Fibroblast of upper back skin (primary cell): ENCODE measurements at places on chromosomes 3 and 15.

- DNase-seq, result no peak
Measured at GRCh38 chr15:63240109-63240508, 37.3 kb upstream of the APH1B start.

- no peak for DNase-seq
Measured at GRCh38 chr3:168220556-168220955, 124.8 kb upstream of the GOLIM4 start.

GRCh38 chr15:77553257-77553656 lies 79.5 kb downstream of the LINGO1 start:
- no peak for DNase-seq

DNA sequence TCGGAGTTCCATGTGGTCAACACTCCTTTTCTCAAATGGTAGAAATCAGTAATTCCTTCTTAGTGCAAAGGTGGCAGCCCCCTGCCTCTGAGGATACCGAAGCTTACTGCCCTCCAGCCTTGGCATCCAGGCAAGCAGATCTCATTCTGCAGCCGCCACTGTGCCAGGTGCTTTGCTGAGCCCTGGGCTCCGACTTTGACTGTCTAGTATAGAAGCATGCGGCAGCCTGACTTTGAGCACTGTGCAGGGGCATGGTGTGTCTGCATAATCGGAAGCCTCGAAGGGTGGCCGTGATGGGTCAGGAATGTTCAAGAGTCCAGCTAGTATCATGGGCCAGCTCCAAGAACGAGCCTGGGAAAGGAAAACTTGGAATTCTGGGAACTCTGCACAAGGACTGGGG lies 39.7 kb downstream of the ABTB1 start:
- DNase-seq, result no peak

GRCh38 chr3:13927295-13927694 lies 47.4 kb upstream of the WNT7A start:
- DNase-seq, result no peak

GRCh38 chr3:64977308-64978100 lies 289.7 kb upstream of the ADAMTS9 start:
- DNase-seq, result peak; percentile 87

DNA sequence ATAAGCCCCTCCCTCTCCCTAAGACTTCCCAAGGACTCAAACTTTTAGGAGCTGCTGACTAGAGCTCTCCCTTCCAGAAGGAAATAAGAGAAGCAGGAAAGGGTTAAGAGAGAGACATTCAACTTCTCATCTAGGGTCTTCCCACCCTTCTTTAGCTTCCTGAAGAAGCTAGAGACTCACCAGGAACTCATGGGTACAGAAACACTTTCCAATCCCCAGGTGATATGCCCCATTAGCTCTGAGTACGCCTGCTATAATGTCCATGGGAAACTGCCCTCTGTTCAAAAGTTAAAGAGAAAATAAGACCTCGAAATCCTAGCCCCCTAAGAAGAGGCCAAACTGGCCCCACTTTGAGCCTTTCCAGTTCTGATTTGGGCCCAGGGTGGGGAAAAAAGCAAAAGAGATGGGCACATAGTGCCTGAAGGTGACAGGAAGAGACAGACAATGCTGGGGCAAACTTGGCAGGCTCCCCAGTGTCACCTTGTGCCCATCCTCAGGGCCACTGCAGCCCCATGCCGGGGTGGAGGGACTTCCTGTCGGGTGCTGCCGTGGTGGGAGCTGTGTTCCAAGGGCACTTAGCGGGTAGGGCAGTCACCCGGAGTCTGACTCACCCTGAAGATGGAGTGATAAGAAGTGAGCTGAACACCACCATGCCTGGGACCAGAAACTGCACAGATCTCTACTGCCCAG lies 29.5 kb downstream of the CCDC12 start:
- DNase-seq, result no peak

- no peak for DNase-seq
Measured at GRCh38 chr3:53579636-53580035, 85.2 kb downstream of the CACNA1D start.

- DNase-seq, result no peak
Measured at GRCh38 chr15:58545307-58546065, 113.7 kb downstream of the LIPC start.

DNA sequence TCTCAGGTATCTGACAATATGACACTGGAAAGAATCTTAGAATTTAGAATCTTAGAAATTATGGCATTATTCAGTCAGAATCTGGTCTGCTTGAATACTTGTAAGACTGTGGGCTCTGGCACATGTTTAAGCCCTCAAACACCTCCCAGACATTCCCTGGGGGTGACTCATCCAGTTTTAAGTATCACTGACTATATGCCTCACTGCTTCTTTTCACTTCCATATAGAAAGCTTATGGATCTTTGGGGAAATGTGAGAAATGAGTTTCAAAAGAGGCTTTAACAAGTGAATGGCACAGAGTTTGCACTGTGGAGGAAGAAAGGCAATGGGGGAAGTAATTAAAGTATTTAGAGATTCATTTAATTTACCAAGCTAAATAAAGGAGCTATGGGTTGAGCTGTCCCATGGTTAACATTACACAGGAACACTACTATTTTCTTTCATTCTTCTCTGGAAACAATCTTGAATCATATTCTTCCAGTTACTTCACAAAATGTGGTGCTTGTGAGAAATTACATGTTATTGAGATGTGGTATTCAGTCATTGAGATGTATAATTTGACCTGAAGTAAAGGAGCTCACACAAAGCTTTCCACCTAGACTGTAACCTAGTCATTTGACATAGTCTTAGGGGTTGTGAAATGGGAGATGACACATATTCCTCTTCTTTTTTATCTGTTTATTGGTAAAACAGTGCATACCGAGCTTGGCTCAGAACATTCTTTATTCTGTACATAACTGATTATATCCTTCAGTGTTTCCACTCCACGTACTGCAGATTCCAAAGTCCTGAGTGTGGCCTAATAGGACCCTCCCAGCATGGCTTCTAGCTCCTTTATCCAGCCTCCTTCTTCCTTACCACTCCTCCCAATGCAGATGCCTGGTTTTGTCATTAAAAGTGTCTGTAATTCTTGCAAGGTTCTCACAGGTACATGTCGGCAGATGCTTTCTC lies 544.6 kb upstream of the NECTIN3 start:
- DNase-seq, result peak; percentile 98

DNA sequence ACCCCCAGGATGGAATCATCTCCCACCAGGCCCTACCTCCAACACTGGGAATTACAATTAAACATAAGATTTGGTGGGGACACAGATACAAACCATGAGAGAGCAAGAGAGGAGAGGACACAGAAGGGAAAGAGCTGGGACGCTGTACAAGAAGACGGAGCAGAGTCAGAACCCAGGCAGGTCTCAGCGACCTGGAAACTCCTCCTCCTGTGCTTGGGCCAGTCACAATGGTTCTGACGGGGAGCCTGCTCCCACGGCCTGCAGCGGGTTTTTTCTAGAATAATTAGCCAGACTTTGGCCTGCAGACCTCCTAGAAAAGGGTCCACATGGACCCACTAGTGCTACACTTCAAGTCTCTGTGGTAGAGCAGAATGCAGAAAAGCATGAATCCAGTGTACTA lies 5.6 kb downstream of the SLC12A8 start:
- no peak for DNase-seq

DNA sequence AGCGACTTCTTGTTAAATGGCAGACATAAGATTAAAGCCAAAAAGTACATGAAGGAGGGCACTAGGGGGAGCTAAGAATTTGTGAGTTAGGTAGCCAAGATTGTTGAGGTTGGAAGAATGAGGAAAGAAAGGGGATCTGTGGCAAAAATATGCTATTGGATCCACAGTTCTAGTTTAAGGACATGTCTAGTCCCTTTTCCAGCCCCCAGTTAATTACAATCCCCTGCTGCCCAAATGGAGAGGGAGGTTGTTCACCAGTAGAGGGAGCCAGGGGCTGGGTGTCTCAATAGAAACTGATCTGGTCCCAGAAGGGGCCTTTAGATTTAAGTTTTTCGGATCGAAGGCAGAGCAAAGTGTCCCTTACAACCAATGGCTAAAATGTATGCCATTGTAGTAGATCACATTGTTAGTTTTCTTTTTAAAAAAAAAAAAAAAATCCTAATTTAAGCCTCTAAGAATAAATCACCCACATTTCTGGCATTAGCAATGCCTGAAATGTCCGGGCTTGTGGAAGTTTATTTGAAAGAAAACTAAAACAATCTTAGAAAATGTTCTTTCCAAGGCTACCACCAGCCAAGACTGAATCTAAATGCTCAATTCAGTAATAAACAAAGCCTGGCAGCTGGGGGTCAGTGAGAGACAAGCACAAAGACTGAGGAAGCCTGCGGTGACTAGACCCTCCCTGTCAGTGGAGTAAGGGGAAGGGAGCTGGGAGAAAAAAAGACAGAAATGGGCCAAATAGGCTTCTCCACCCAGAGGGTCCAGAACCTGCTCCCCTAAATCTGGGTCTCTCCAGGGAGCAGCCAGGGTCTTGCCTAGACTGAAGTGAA lies 7.1 kb downstream of the COL8A1 start:
- DNase-seq, result peak; percentile 68

GRCh38 chr3:19202754-19203153 lies 54.4 kb downstream of the KCNH8 start:
- no peak for DNase-seq

- peak; percentile 88 for DNase-seq
Measured at GRCh38 chr15:32685576-32685975, 32.2 kb upstream of the GREM1 start.

GRCh38 chr3:22893644-22894325 lies 309.3 kb upstream of the UBE2E2 start:
- DNase-seq, result peak; percentile 3

DNA sequence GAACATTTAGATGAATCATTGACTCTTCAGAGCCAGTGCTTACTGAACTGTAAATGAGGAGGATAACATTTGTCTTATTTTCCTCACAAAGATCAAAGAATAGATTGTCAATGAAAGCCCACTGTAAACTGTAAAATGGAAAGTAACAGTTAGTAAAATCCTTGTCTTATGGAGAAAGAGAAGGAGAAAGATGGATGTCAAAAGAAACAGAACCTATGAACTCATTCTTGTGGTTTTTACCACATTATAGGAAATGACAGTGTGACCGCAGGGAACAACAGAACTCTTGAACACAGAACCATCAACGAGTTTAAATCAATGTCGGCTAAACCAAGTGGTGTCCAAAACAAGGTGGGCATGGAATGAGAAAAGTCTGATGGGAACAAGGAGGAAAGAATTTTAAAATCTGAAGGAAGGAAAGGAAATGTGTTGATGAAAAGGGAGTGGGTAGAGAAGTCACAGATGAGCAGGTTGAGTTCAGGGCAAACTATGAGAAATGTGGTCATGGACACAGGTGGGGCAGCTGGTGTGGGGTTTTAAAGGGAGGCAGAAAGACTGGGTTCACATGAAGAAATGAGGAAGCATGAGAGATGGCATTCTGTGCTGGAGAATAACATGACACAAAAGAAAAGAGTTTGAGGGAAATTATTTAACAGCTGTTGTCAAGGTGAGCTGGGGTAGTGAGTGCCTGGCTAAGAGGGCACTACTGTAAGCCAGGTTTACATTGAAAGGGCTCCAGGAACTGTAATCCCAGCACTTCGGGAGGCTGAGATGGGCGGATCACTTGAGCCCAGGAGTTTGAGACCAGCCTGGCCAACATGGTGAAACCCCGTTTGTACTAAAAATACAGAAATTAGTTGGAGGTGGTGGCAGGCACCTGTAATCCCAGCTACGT lies 42.4 kb upstream of the ETV5 start:
- no peak for DNase-seq

DNA sequence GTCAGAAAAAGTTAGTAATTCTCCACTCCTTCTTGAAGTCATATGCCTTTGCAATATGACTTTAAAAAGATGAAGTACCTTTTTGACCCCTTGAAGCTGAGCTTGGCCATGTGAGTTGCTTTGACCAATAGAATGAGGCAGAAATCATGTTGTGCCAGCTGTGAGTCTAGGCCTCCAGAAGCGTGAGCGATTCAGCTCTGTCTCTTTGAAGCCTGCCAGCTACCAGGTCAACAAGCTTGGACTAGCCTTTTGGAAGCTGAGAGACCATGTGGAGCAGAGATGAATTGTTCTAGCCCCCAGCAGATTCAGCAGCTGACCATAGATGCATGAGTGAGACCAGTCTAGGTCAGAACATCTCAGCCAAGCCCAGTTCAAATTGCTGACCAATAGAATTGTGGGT lies 69.8 kb upstream of the EOMES start:
- no peak for DNase-seq

GRCh38 chr3:42684632-42685362 lies 540 bp upstream of the KLHL40 start:
- no peak for DNase-seq

DNA sequence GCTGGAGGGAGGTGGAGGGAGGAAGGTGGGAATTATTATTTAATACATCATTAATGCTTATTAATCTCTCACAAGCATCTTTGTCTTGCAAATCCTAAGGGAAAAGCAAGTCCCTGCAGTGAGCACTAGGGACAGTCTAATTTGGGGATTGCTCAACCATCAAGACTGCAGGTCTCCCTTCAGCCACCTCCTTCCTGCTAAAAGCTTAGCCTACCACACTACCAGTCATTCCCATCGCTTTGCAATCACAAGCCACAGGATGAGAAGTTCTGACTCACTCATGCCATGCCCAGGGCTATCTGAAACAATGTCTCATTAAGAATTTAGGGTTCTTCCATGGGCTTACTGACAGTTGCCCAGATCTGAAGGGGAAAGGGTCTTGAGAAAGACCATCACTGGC lies 51.0 kb upstream of the EIF1B start:
- DNase-seq, result no peak

DNA sequence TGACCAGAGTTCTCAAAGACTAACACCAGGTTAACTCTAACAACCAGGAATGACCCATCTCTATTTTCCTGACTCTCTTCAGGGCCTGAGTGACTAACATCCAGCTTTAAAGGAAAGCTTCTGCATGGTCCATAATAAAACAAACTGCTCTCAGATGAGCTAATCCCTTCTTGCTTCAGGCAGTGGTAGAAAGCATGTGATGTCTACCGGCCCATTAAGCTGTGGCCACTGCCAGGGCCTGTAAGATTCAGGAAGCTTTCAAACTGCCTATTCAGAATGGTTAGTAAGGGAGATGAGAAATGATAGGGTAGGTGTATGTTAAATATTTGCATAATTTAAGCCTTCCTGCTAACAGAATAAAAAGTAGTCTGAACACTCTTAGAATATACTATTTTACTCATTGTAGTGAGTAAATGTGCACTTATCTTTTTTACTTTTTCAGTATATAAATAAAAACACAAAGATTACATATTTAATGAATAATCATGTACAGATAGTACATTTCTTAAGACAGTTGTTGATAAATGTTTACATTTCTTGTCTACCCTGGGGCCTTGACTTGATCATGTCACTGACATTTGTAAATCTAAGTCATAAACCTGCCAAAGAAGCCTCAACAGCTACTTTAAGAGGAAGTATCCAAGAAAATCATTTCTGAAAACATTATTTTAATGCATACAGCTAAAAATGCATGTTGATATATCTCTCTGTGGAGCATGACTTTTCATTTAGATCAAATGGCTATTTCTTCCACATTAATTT lies 222.0 kb downstream of the MCTP2 start:
- DNase-seq, result no peak

- no peak for DNase-seq
Measured at GRCh38 chr15:97962263-97962662, 1.8 kb downstream of the ARRDC4 start.

- DNase-seq, result no peak
Measured at GRCh38 chr3:89679686-89680085, 572.3 kb downstream of the EPHA3 start.
